ENCODE measurements at places on chromosomes 1 and 21.

DNA sequence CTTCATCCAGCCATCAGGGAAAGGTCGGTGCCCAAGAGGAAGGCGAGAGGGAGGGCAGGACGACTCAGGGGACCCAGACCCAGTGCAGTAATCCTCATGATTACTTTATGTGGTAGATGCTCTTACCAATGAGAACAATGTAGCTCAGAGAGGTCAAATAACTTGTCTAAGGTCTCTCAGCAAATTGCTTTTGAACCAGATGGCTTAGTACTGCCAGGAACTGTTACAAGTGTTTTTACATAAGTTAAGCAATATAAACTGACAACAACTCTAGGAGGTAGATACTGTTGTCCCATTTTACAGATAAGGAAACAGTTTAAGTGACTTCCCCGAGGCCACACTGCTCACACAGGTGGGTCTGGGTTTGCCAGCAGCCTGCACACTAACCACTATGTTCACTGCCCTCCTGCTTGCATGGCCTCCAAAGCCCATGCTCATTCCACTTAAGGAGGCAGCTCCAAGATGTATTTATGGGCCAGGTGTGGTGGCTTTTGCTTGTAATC, 111.7 kb downstream of the LACTBL1 start:
- DNase-seq = no peak

DNA sequence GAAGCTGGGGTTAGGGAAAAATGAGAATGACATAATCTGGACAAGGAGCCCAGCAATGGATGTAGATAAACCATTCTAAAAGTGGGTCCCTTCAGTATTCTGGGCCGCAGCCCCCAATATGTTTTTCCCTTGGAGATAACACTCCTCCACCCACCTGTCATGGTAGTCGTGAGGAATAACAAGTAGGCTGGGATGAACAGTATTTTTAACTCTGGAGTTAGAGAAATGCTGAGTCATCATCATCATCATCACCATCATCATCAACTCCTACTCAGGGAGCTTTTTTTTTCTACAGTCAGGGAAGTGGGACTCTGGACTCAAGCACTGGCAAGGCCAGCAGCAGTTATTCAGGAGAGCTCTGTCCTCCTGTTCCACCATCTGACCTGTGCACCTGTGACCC, 12.8 kb downstream of the CADM3 start:
- no peak for DNase-seq

- no peak for DNase-seq
Measured at GRCh38 chr1:67313934-67314671, 6.4 kb downstream of the IL12RB2 start.

GRCh38 chr1:164557270-164557669, 1.7 kb upstream of the PBX1 start:
- DNase-seq = no peak

DNA sequence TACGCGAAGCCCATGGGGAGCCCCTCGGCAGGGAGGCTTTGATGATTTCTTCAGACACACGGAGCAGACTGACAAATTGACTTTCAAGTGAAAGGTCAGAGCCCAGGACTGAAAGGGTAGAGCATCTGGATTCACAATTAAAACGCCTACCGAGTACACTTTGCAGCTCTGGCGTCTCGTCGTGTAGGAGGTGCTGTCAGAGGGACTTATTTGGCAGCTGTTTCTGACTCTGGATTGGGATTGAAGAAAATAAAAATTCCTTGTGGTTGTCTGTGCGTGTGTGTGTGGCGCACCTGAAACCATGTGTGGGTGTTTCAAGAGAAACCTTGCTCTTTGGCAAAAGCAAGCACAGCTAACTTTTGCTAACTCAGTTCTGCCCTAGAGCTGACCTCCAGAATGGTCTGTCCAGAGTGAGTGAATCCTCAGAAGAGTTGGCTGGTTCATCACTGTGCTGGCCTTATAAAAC, 348.7 kb downstream of the HLX start:
- DNase-seq = no peak

GRCh38 chr21:45091550-45092322, 17.4 kb downstream of the ADARB1 start:
- DNase-seq = peak; percentile 25

DNA sequence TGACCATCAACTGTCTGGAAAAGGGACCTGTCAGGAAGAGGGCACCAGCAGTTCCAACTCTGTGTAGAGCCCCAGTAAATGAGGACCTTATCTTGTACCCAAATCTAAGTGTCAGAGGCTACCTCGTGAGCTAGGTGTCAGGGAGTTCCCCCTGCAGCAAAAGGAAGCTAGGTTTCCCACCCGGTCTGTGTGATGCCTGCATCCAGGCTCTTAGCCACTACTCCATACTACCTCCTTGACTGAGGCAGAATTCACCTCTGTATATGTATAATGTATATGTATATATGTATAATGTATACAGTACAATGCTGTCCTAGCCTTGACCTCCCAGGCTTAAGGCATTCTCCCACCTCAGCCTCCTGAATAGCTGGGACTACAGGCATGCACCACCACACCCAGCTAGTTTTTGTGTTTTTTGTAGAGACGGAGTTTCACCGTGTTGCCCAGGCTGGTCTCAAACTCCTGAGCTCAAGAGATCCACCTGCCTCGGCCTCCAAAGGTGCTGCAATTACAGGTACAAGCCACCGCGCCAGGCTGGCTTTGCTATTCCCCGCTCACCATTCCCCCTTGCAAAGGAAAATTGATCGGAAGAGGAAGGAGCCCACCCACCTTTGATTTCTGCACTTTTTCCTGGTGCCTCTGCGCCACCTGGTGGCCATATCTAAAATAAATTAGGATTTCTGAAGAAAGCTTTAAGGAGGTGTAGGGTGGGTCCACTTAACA, 15.7 kb upstream of the LUZP1 start:
- DNase-seq = peak; percentile 59

GRCh38 chr1:190320952-190321351, 156.7 kb downstream of the BRINP3 start:
- peak; percentile 44 for DNase-seq

DNA sequence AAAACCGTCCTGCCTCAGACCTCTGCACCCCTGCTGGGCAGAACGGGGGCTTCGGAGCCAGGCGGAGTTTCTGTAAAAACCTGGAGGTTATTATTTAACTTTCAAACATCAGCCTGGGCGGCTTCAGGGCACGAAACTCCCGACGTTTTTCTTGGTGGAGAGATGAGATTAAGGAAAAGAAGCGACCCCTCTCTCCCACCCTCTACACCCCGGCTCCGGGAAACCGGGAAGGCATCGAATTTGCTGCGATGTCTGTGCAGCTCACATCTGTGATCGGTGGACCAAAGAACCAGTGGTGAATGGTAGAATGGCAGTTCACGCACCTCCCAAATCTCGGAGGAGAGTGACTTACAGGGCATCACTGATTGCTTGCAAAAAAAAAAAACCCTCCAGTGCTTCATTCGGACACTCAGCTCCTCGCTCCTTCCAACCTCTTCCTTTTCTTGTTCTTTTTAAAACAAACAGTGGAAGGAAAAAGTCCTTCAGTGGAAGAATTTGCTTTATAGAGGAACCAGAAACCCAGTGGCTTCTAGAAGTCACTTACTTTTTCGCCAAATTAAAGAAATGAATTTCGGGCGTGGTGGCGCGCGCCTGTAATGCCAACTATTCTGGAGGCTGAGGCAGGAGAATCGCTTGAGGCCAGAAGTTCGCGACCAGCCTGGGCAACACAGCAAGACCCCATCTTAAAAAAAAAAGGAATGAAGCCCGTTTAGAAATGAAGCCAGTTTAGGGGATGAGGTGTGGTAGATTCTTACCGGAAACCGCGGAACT, 884 bp downstream of the PHACTR4 start:
- DNase-seq = peak; percentile 44

DNA sequence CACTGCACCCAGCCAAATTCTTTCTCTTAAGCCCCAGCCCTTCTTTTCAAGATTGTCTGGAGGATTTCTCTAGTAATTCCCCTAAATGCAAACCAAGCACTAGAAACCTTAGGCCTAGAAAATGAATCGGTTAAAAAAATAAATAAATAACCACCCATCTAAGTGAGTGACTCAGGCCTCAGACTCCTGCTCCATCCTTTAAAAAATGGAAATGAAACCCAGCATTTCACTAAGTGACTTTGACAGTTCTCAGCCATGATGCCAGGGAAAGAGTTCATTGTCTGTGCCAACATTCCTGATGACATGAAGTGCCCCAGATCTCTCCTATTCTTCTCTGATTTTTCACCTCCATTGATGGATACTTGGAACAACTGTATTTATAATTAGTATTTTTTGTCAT, 415.2 kb upstream of the DAB1 start:
- peak; percentile 67 for DNase-seq

DNA sequence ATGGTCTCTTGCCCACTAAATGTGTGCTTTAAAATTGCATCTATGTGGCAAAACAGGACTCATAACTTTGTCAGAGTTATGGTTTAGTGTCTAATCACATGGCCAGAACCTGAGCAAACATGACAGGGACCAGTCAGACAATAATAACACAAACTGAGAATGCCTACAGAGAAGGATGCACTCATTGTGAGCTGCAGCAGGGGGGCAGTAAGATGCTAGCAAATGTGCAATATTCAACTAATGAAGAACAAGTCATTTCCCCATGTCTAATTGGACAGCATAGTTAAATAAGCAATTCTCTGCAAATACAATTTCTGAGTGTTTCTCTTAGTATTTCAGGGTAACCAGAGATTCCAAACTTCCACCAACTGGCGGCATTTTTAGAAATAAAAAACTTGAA, 30.8 kb downstream of the SPAG17 start:
- DNase-seq = no peak

- no peak for DNase-seq
Measured at GRCh38 chr1:65872301-65872700, 79.6 kb downstream of the PDE4B start.

DNA sequence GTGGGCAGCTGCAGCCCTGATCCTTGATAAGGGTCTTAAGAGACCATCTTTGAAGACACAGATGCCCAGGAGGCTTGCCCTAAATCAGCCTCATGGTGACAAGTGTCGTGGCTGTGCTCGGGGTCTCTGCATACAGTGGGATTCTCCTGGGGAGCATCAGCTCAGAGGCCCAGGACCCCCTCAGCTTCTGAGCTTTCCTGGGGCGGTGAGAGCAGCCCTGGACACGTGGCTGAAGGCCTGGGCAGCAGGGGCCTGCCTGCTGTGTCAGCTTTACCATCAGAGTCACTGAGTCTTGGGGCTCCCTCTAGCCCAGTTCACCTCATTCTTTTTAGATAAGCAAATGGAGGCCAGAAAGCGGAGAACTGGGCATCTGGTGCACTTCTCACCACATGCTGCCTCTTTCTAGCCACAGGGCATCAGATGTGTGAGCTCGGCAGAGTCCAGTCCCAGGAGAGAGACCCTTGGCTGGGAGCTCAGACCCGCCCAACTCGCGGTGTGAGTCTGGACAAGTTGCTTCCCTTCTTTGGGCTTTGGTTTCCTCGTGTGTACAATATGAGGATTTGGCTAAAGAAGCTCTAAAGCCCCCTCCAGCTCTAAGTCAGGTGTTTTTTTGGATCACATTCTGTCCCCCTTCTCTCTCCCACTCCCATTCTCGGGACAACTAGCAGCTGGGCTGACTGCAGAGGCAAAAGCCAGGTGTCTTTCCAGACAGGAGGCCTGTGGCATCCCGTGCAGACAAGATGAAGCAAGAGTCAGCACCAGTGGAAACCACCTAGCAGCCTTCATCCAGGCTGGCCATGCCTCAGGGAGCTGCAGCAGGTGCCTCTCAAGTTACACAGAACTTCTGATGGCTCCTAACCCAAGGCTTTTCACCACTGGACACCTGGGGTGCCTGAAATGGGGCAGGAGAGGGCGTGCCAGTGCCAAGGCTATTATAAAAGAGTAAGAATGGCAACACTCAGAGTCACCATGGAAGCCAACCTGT, 119.1 kb downstream of the KCNN3 start:
- no peak for DNase-seq

GRCh38 chr1:214451596-214451995, 99.8 kb downstream of the PTPN14 start:
- DNase-seq = no peak

DNA sequence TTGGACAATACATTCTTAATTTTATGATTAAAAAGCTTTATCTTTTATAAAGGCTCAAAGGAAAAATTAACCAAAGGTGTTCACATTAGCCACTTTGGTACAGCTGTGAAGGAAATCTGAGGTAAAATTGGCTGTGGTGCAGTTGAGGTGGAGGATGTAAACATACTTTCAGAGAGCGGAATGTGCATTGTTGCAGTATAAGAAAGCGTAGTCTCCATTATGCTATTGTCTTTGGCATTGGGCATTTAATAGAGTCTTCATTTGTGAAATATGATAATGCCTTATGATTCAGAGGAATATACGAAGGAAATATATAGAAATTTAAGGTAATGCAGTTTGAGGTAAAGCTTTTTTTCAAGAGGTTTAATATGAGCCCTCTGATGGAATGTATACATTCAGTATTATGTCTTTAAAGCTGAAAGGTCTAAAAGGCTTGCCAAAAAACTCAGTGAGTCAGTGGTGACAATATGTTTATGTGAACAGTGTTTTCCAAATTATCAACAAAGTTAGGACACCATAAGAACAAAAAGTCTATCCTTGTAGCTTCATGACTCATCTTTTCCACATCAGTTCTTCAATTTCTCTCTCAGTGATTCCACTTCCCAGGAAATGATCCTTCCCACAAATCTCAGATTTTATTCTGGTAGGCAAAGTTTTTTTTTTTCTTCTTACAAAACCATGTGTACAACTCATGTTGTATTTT, 26.9 kb upstream of the DDR2 start:
- peak; percentile 95 for DNase-seq

- DNase-seq = no peak
Measured at GRCh38 chr1:17687145-17687544, 68.0 kb upstream of the ACTL8 start.

- DNase-seq = peak; percentile 27
Measured at GRCh38 chr1:31627301-31627929, 9.9 kb downstream of the HCRTR1 start.

- no peak for DNase-seq
Measured at GRCh38 chr21:44566403-44566802, 7.1 kb upstream of the KRTAP10-4 start.

- no peak for DNase-seq
Measured at GRCh38 chr1:212379366-212379765, 35.3 kb downstream of the PACC1 start.

DNA sequence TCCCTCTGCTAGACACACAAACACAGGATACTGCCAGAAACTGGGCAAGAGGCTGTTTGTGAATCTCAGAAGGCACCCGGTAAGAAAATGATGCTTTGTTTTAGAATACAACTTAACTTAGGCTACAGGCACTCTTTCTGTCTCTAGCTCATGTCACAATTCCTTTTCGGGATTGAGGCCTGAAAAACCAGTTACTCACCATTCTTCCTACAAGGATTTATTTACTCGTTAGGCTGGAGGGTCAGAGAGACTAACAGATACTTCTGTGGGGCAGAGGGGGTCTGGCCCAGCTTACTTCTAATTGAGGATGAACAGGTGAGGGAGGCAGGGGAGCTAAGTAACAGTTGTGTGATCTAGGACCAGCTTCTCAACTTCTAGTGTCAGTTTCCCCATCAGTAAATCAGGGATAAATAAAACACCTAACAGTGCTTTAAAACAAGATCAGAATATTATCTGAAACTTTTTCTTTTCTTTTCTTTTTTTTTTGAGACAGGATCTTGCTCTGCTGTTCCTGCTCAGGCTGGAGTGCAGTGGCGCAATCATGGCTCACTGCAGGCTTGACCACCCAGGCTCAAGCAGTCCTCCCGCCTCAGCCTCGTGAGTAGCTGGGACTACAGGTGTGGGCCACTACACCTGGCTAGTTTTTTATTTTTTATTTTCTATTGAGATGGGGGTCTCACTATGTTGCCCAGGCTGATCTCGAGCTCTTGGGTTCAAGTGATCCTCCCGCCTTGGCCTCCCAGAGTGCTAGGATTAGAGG, 31.9 kb downstream of the NFYC start:
- DNase-seq = no peak

- DNase-seq = peak; percentile 62
Measured at GRCh38 chr1:107277022-107277421, 136.2 kb downstream of the NTNG1 start.

GRCh38 chr1:86938450-86938849, 24.0 kb downstream of the HS2ST1 start:
- DNase-seq = no peak
